Testis (tissue), 5 donors: ENCODE measurements at places on chromosomes 2 and 18.

- DNase-seq: no peak
Observed at GRCh38 chr2:15944325-15945017, 4.1 kb downstream of the MYCN start.

DNA sequence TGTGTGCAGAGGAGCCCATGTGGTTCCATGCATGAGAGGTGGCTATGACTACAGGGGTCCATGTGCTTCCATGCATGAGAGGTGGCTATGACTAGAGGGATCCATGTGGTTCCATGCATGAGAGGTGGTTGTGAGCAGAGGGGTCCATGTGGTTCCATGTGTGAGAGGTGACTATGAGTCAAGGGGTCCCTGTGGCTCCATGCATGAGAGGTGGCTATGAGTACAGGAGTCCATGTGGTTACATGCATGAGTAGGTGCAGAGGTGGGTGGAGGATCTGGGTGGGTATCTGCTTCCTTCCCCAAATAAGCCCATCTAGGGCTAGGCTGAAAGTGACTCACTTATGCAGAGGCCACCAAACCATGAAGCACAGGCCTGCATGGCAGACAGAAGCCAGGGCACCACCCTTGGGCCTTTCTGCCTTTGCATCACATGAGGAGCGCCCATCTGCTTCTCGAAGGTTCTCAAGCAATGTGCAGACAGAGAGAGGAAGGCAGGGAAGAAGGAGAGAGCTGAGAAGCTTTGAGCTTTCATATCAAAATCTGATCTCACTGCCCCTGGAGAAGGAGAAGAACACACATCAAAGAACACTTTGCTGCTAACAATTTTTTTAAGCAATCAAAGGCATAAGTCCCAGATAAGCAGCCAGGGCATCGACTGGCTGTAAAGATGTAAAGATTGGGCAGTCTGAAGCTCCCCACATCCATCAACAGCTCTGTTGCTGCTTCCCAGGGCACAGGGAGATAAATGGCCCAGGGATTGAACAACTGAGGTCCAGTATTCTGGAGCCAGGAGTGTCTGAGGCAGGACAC, 137.6 kb downstream of the TNS1 start:
- no peak for DNase-seq

DNA sequence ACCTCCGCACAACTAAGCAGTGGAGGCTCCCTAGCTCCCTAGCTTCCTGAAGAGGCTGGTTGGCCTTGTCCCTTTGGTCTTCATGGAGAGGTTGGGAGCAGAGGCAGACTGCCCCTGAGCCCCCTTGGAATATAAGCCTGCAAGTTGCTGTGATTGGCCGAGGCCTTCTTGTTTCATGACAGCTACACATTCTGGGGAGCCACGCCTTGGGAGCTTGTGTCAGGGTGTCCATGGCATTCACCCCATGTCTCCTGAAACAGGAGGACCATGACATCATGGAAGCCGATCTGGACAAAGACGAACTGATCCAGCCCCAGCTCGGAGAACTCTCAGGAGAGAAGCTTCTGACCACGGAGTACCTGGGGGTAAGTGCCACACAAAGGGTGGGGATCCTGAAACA, 64.0 kb upstream of the B3GNT7 start:
- DNase-seq: no peak

GRCh38 chr2:21412944-21413443, 289.2 kb downstream of the TDRD15 start:
- no peak for DNase-seq

- DNase-seq: no peak
Observed at GRCh38 chr18:13910986-13911385, 4.3 kb downstream of the MC2R start.

DNA sequence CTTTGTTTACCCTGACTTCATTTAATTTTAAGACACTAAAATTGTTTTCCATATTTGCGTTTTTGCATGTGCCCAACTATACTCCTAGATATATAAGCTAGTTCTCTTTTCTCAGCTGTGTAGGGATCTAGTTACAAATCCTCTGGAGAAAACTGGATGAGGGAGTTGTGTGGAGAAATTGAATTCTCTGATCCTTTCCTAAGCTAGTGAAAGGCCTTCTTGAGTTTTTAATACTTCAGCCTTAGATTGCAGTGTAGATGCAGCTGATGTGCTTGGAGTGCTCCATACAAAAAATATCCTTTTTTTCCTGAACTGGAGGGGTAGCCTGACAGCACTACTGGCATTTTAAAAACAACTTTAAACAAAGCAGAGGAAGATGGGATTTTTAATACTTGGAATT, 8.6 kb upstream of the MTX2 start:
- DNase-seq: no peak

GRCh38 chr2:68357605-68358337, 7.3 kb upstream of the PLEK start:
- DNase-seq: peak; percentile 61

- no peak for DNase-seq
Observed at GRCh38 chr2:12127638-12128037, 381.2 kb downstream of the LPIN1 start.

- peak; percentile 72 for DNase-seq
Observed at GRCh38 chr2:200329798-200330197, 23.3 kb downstream of the SPATS2L start.

- DNase-seq: no peak
Observed at GRCh38 chr2:133674066-133674432, 105.8 kb upstream of the NCKAP5 start.

GRCh38 chr2:106562268-106563186, 75.4 kb downstream of the CD8B2 start:
- no peak for DNase-seq
